ENCODE measurements at places on chromosomes 4 and X. TPM values are rescaled to one million over a fixed set of nuclear protein-coding genes. Genes with fewer than 3 reads are reported as not detected.

DNA sequence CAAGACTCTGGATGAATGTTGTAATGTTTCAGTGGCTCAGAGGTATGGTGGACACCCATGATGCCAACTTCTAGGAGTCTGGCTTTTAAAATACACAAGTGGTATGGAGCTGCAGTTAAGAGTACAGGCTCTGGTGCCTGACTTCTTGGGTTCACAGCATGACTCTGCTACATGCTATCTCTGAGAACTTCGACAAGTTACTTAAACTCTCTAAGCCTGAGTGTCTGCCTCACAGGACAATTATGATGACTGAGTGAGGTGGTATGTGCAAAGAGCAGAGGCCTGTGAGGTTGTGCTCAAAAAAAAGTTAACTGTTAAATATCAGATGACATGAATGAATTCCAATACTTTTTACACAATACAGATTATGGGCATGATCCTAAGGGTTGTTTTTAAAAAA is 90.9 kb upstream of the SRD5A3 start:
- H3K27ac ChIP-seq = peak overlapping the region; percentile 0
- H3K27me3 ChIP-seq = no peaks in the 10 kb centered on the region

Gene CFP
- total RNA-seq = 27.5 TPM

Gene CENPU
- 13.7 TPM for total RNA-seq

DNA sequence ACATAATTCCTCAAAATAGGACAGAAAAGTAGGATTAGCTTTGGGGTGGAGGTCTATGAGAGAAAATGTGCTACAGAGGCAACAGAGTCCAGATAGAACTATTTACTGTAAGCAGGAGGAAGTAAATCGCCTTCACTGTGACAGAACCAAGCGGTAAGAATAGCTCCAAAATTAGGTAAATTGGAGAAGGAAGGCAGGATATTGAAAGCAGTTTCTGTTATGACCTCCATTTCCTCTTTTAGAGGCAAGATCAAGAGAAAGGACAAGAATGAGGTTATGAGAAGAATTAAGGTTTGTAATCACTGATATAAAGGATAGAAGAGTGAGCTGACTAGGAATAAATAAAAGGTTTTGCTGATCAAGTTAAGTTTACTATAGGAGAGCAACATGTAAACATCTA is 44.1 kb upstream of the NEUROG2 start:
- no peaks in the 10 kb centered on the region for H3K27me3 ChIP-seq
- no peaks in the 10 kb centered on the region for H3K36me3 ChIP-seq
- no peak for DNase-seq
- H3K27ac ChIP-seq = no peak overlapping the region
- peaks cover 6% of the 10 kb centered on the region for H3K4me1 ChIP-seq

Gene DGKQ
- total RNA-seq = 14.5 TPM

DNA sequence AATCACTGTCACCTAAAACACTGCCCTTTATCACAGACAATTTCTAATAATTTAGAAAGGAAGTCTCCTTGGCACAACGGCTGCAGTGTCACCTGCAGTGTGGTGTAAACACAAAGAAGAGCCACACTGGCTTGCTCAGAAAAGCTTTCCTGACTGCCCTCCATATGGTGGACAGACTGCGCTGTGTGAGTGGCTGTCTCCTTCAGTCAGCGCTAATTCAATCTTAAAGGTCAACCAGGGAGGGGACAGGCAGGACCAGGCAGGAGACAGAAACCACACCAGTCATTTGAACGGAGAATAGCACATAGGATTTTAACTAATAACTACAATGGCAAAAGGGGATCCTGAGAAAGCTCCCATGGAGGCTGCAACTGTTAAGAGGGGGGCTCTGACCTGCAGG is 132.1 kb downstream of the NSUN7 start:
- no peak for DNase-seq
- no peaks in the 10 kb centered on the region for H3K27me3 ChIP-seq
- H3K4me1 ChIP-seq = peaks cover 14% of the 10 kb centered on the region
- H3K4me3 ChIP-seq = no peak overlapping the region
- H3K36me3 ChIP-seq = peaks cover 37% of the 10 kb centered on the region

- no peaks in the 10 kb centered on the region for H3K4me1 ChIP-seq
- H3K27me3 ChIP-seq = peaks cover 1% of the 10 kb centered on the region
- no peak overlapping the region for H3K4me3 ChIP-seq
- no peak for DNase-seq
These were observed 171.5 kb upstream of the EDNRA start for GRCh38 chr4:147309434-147309833.

Gene ZDHHC15
- 3.7 TPM for total RNA-seq

Gene PLAC8
- not detected for total RNA-seq
